Midbrain (tissue), 1 donor: ENCODE measurements at places on chromosomes 1 and 21.
A peak's percentile ranks its signal among the peaks of the same experiment; 100 is the strongest.

DNA sequence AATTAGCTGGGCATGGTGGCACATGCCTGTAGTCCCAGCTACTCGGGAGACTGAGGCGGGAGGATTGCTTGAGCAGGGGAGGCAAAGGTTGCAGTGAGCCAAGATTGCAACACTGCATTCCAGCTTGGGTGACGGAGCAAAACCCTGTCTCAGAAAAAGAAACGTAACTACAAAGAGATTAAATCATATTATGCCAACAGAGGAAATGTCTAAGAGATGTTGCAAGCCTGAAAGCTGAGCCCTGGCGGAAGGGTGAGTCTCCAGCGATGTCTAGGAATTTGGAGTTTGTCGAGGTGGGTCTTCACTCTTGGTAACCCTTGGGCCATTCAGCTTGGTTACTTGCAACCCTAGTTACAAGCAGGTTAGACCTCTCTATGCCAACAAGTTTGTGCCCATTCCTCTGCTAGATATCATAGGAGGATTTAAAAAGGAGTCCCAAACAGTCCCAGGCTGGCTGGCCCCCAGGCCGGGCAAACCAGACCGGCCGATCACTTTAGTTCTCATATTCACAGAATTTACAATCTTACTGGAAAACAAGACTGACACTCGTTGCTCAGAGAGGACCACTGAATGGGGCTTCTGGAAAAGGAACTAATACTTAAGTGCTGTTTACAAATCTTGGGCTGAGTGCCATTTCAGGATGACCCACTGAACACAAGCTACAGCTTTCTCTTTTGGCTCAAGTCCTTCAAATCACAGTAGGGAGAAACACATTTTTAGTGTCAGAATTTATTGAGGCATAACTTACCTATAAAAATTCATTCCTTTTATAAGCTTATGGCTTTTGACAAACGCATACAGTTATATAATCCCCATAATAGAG is 27.1 kb downstream of the SLC30A1 start:
- no peak for DNase-seq

DNA sequence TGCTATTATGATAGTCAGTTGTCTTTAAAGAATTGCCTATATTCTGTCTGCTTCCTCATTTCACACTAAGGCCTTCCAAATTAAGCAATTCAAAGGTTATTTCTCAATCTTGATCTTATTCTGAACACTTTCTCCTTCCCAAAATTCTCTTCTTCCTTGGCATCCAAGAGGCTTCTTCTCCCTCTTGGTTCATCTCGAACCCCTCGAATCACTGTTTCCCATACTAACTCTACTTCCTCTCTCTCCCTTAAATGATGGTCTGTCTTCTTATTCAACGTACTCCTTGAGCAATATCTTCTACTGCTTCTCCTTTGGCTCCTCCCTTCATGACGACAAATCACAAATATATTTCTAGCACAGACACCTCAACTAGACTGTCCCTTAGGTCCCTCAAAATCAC is 4.5 kb downstream of the COPA start:
- no peak for DNase-seq

GRCh38 chr1:31818206-31818605 is 2.4 kb upstream of the SPOCD1 start:
- no peak for DNase-seq

DNA sequence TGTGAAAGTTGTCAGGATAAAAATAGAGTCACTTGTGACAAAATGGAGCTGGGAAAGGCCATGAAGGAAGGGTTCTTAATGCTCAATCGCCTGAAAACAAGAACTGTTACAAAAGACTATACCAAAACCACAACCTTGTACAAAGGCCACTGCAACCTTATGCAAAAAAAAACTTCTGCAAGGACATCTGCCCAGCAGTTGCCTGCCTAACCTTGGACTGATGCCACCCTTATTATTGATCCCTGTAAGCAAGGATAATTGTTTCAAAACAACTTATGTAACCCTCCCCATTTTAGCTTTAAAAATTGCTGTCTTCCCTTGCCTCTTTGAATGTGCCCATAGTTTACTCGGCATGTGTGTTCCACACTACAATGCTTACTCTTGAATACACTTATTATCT is 5.7 kb downstream of the ALG14 start:
- no peak for DNase-seq

GRCh38 chr1:3453203-3453761 is 1.2 kb upstream of the ARHGEF16 start:
- DNase-seq, result peak; percentile 74

DNA sequence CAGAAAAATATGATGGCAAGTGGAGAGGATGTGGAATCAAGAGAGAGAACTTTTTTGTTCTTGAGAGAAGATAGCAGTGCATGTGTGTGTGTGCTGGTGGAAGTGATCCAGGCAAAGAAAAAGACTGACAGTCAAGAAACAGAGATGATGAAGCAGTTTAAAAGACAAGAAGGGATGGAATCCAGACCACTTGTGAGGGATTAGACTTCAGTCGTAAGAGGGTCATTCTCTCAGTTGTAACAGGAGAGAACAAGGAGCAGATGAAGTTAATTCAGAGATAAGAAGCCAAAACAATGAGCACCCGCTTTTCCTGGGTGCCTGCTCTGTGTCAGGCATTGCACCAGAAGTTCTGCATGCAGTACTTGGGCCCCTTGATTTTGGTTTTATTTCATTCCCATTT is 76.6 kb downstream of the RNF220 start:
- DNase-seq, result no peak

DNA sequence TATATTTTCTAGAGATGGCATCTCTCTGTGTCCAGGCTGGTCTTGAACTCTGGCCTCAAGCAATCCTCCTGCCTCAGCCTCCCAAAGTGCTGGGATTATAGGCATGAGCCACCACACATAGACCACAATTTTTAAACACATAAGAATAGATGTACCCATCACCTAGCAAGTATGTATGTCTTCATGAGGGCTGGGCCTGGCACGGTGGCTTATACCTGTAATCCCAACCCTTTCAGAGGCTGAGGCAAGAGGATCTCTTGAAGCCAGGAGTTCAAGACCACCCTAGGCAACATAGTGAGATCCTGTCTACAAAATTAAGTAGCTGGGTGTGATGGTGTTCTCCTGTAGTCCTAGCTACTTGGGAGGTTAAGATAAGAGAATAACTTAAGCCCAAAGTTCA is 13.8 kb downstream of the UQCRH start:
- no peak for DNase-seq

DNA sequence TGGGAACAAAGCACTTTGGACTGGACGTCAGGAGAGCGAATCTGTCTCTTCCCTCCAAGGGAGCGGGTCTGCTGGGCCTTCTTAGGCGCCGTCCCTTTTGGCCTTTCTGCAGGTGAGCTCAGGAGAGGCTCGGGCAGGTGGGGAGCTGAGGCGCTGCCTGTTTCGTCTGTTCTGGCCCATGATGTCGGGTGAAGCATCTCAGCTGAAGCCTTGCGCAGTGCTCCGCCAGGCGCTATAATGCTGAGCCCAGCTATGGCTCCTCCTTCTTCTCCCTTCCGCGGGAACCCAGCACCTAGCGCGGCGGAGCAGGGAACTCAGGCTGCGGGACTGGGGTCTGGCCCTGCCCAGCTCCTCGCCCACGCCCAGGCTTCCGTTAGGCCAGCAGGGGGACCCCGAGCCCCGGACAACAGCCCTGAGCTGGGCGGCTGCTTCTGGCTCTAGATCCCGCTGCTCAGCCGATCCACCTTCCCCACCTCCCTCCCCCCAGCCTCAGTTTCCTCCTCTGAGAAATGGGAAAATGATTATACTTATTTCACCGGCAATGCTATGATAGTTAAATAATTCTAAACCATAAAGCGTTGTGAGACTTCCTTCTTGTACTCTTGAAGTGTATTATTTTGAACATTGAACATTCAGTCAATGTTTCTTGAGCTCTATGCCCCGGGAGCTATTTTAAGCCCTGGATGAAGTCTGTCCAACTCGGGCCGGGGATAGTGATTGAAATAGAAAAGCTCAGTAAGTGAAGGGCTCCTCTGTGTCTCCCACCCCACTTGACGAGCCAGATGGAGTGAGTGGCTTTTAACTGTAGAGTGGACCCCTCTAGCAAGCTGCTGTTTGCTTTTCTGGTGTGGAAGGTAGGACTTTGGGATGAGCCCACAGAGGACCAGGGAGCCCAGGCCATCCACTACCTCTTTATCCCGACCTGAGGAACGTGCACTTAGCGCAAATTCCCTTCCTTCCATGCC is 9.6 kb upstream of the ADORA1 start:
- peak; percentile 72 for DNase-seq

- no peak for DNase-seq
Observed at GRCh38 chr1:186708694-186709097, 28.5 kb upstream of the PTGS2 start.
